ENCODE measurements at places on chromosomes 11 and 22. TPM values are rescaled to one million over a fixed set of nuclear protein-coding genes. Genes with fewer than 3 reads are reported as not detected.

DNA sequence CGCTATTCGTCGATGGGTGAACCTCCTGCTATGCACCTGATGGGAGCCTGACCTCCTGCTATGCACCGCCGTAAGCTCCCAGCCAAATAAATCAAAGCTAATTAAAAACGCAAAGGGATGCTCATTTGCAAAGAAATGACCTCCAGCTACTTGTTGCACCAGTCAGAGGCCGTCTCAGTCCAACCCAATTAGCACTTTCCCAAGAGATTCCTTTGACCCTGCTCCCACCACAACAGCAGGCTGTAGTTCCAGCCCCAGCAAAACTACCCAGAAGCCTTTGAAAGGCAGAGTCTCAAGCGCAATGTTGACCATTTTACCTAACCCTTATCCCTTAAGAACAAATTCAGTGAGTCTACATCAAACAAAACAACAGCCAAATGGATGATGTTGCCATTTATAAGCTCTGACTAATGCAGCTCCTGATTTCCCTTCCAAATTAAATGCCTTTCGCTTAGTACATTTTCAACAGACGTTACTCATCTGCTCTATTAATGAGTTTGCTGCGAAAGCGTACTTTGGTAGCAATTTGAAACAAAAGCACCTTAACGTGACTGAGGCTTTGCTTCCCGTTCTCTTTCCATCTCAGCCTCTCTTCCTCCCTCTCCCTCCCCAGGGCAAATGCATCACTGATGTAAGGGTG is 17.2 kb upstream of the BSX start:
- DNase-seq, result no peak

GRCh38 chr11:105447936-105448702 is 161.8 kb upstream of the GRIA4 start:
- no peak for DNase-seq

DNA sequence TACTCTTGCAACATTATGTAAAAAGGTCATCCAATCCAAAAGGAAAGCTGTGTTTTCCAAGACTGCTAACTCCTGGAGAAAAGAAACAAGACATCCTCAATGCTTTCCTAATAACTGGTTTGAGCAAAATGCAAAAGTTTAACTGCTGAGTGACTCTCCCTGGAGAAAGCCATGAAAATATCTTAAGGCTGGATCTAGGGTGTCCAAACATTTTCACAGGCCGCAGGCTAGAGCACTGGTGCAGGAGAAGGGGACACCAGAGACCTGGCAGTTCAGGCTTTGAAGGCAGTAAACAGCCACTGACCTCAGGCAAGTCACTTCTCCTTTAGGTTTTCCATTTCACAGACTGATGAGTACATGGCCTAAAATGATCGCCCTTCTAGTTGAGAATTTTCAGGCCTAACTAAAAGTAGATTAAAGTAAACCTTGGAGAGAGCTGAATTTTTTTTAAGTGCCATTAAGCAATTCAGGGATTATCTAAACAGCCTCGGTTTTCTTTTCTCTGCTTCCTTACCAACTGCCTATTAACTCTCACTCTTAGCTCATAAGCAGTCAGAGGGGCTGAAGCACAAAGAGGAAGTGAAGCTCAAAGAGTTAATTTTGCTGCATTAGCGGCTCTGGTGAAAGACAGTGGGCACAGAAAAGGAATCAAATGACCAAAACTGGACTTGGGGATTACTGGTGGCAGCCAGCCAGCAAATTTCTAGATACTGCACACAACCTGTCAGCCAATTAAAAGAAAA is 2.3 kb downstream of the CHKA start:
- DNase-seq, result peak; percentile 63

NXPE2 gene
- total RNA-seq, result not detected

GRCh38 chr22:27785831-27786230 is 15.7 kb downstream of the MN1 start:
- no peak for DNase-seq

DNA sequence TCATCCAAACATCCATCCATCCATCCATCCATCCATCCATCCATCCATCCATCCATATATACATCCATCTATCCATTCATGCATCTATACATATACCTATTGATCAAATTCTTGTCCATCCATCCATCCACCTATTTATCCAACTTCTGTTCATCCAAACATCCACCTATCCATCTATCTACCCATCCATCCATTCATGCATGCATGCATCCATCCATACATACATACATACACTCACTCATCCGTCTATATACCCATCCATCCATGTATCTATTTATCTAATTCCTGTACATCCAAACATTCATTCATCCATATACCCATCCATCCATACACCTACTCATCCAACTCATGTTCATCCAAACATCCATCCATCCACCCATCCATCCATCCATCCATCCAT is 19.3 kb upstream of the YWHAH start:
- no peak for DNase-seq

DNA sequence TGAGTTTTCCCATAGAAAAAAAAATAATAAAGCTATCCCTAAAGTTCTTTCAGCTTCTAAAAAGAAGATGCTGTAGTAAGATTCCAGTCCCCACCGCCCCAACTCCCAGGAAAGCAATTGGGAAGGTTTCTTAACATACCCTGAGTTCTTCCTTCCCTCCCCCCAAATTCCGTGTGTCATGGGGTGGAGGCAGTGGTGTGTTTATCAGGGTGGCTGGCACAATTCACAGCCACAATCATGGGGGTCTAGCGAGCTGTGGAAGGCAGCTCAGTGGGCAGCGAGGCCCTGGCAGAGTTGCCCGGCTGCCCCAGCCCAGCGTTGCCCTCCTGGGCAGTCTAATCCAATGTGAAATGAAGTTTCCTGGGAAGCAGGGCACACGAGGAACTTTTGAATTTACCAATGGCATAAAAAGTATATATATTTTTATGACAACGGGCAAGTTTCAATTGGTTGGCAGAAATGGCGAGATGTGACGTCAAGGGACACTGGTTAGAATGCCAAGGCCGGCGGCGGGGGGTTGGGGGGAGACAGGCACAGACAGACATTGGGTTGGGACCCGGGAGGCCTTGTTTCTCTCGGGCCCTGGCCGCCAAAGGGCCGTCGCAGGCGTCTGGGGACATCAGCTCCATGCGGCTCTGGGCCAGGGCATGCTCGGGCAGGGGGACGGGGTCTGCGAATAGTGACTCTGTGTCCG is 80.7 kb upstream of the PPARA start:
- peak; percentile 96 for DNase-seq

DNA sequence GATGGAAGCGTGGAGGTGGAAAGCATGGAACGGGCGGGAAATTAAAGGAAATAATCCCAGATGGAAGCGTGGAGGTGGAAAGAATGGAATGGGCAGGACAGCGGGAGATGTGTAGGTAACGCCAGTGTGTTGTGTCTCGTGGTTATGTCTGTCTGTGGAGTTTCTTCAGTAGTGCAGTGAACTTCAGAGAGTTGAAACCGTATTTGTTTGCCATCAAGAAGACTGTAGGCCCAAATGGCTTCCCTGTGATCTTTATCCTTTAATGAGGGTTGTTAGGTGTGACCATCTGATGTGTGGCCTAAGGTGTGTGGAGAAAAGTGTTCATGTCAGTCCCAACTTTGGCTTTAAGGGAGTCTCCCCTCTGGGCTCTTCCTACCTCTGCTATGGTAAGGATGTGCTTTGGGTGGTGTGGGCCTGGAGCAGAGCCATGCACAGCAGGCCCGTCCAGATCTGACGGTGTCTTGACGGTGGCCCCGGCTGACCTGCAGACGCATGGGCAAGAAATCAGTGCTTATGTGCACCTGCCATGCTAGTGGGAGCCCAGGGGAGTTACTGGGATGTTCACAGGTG is 39.6 kb downstream of the AP2A2 start:
- DNase-seq, result no peak

DNA sequence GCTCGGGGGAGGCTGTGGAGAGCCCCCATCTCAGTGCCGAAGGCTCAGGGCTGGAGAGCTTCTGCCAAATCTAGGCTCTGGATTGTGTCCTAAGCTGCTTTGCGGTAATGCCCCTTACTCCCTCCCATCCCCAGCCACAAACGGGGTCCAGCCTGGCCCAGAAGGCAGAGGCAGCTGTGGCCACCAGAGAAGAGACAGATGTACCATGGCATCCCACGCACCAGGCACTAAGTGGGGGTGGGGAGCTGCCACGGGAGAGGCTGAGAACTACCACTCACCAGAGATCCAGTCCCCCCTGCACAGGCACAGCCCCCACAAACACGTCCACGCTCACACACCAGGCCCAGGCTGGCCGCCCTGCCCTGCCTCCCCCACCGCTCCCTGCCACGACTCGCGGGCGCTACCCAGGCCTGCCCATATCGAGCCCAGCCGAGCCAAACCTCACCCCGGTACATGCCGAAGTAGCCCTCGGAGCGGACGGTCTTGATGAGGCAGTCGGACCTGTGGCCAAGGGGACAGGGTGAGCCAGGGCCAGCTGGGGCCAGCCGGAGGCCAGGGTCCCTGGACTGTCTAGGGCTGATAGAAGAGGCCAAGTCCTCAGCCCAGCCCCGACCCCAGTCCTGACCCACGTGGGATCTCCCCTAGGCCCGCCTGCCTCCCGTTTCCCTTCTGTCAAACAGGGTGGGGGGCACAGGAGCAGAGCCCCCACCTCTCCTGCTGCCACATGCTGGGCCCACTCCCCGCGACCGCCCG is 3.9 kb downstream of the SLC25A22 start:
- DNase-seq, result peak; percentile 44

PARVB gene
- 9.2 TPM for total RNA-seq

- peak; percentile 41 for DNase-seq
These were observed 639 bp downstream of the INCENP start for GRCh38 chr11:62124186-62125113.

DNA sequence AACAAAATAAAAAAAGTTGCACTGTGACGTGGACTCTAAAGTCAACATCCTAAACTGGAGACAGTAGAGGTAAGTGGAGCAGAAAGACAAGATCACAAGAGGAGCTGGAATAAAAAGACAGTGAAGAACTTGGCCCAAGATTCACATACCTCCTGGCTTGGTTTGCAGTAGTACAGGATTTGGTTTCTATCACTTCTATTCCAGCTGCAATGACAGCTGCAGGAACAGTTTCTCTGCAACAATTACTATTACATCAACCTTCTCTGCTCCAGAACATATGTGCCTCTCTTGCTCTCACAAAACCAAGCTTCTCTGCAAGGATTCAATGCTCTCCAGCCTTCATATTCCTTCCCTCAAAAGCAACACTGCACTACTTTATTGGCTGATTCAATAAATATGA is 7.8 kb upstream of the KDM2A start:
- DNase-seq, result no peak

GRCh38 chr11:93668171-93668570 is 6.7 kb downstream of the CEP295 start:
- no peak for DNase-seq

- DNase-seq, result no peak
These were observed 35.6 kb downstream of the TPBGL start for GRCh38 chr11:75276186-75276585.

Measured in body of pancreas (tissue), 4 donors.